Spinal cord (tissue), 10 donors: ENCODE measurements at places on chromosomes 11 and 22. TPM values are rescaled to one million over a fixed set of nuclear protein-coding genes. Genes with fewer than 3 reads are reported as not detected.

The C11orf86 gene
- 0.18 TPM for polyA plus RNA-seq

The DDTL gene
- polyA plus RNA-seq, result 5.3 TPM

The FBLN1 gene
- polyA plus RNA-seq, result 125 TPM

The GGT5 gene
- 10.1 TPM for polyA plus RNA-seq

The LRRC74B gene
- polyA plus RNA-seq, result 1.7 TPM

The EIF4ENIF1 gene
- 52.7 TPM for polyA plus RNA-seq

The TRIM29 gene
- polyA plus RNA-seq, result 1.4 TPM

The SH3BP1 gene
- polyA plus RNA-seq, result 5.9 TPM

The SLC1A2 gene
- 225 TPM for polyA plus RNA-seq

The MMP3 gene
- not detected for polyA plus RNA-seq

The DGKZ gene
- 69.7 TPM for polyA plus RNA-seq

The PVALB gene
- polyA plus RNA-seq, result 15.4 TPM

The CABP4 gene
- 0.53 TPM for polyA plus RNA-seq

The DBX1 gene
- polyA plus RNA-seq, result 0.15 TPM

The POLDIP3 gene
- 92.6 TPM for polyA plus RNA-seq

The HIRA gene
- polyA plus RNA-seq, result 50.5 TPM
